ENCODE measurements at places on chromosomes 3 and 15.

- DNase-seq: no peak
Measured at GRCh38 chr3:111846039-111846438, 13.0 kb upstream of the PHLDB2 start.

GRCh38 chr3:99776516-99777209 lies 41.0 kb upstream of the CMSS1 start:
- no peak for DNase-seq

DNA sequence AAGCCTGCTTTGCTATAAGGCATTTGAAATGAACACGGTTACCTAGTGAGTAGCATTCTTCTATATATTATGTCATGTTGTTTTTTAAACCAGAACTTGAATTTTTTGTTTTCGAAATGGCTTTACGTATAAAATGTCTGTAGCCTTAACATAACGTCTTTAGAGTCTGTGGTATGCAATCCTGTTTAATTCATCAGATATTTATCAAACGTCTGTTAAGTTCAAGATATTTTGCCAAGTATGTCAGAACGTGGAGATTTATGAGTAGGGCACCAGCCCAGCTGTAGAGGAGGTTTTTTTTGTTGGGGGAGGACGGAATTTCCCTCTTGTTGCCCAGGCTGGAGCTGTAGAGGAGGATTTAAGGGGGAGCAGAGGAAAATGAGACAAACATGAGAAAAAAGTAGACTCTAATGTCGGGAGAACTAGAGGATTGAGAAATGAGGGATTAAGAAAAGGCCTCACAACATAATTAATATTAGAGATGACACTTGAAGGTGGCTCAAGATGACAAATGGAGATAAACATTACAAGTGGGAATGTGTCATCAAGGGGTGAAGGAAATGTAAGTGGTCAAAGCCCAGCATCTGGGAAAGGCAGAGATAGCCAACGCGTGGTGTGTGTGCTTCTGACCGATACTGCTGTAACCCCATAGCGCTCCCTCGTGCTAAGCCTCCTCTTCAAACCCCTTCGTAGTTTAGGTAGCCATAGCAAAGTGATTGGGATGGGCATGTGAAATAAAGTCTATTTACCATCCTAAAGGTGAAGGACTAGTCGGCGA lies 154.0 kb upstream of the GOLGA6L4 start:
- no peak for DNase-seq

DNA sequence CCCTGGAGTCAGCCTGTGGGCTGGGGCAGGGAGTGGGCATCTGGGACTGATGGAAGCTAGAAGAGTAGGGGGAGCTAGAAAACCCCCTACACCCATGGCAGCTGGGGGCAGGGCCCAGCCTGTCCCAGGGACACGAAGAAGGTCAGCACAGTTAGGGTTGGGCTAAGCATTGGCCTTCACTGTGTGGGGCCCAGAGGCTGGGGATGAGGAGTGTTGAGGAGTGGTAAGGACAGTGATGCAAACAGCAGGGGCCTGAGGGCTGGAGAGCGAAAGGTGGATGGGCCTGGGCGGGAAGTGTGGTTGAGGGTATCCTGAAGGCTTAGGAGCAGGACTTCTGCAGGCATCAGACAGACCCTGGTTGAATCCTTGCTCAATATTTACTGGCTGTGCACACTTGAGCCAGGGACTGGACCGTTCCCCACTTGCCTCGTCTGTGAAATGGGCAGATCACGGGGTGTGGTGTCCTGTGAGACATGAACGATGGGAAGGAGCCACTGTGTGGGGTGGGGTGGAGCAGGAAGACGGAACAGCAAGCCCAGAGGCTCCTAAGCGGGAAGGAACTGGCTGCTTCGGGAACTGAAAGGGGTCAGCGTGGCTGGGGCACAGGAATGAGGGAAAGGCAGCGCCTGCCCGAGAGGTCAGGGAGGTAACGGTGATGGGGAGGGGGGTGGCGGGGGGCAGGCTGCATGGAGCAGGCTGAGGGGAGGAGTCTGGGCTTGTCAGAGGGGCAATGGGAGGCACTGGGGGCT lies 7.3 kb downstream of the PRKCD start:
- no peak for DNase-seq

DNA sequence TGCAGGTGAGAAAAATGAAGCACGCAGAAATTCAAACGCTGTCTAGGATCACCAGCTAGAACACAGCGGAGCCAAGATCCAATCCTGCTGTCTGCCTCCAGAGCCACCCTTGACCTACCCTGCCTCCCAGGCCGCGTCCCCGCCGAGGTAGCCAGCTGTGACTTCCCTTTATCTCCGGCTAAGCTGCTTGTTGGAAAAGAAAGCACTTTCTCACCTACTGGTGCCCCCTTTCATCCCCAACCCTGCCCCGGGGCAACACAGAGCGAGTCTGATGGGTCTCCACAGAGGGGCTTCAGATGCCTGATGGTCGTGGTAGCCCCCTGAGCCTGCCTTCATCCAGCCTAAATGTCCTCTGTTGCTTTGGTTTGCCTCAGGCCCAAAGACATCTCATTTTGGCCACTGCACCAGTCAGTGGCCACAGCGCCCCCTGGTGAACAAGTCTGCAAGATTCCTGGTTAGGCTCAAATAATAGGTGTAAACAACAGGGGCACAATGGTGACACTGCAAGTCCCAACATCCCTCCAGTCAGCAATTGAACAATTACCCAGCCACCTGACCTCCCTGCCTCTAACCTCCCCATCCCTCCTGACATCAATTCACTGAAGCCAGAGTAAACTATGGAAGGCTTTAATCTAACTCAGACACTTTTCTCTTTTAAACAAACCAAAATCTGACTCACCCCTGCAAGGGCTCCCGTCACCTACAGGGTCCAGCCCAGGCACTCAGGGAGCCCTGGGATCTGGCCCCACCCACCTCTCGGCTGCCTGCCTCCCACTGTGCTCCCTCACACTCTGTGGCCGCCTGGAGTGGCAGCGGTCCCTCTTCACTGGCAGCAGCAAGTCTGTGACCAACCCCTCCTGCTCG lies 27.3 kb upstream of the BCL2L10 start:
- peak; percentile 13 for DNase-seq

DNA sequence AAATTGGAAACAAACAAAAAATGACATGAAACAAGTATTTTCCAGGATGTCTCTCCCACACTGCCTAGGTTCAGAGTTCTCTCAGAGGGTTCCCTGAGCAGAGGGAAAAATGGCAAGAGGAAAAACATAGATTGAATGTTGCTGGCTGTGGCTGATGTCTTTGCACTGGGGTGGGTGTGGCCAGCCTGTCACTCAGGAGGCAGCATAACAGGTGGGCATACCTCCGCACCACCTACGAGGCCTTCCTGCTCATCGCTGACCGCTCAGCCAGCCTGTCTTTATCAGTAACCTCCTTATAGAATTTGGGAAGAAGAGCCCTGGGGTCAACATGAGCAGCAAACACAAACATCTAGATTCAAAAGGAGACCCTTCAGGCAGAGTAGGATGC lies 216.6 kb upstream of the UMPS start:
- no peak for DNase-seq

- no peak for DNase-seq
Measured at GRCh38 chr3:44680921-44681455, 31.5 kb upstream of the ZNF502 start.

- no peak for DNase-seq
Measured at GRCh38 chr15:85871545-85871944, 76.8 kb upstream of the KLHL25 start.

- DNase-seq: no peak
Measured at GRCh38 chr3:85483986-85484385, 525.2 kb downstream of the CADM2 start.

DNA sequence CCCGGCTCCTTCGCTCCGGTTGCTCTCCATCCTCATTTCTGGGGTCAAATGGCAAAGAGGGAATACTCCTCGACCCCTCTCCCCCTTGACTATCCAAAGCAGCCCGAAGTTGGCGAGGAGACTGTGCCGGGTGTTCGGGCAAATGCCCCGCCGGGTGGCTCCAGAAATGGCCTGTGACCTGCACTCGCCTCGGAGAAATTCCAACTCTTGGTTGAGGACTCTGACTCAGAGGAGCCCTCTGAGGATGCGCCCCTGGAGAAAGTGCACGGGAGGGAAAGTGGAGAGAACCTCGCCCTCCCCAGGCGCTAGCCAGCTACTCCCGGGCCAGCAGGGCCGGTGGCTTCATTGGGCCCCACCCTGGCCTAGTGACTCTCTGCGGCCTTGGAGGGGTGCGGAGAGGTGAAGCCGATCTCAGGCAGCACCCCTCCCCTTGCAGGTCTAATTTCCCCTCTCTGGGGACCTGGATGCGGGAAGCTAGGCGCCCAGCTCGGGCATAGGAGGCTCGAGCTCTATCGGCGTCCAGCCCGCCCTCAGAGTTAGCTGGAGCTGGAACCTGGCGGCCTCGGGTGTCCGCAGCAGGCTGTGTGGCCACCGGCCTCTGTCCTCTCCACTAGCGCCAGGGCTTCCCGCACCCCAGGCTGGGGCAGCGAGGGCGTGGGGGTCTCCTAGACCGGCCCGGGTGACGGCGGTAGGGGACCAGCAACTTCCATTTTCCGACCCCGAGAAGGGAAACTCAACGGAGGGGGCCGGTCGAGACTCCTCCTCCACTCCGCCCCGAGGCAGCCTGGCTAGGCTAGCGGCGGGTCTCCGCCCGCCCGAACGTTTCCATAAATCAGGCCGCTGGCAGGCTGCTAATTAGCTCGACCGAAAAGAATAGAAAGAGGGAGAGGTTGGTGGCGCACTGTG lies 29.4 kb downstream of the NR2F2 start:
- no peak for DNase-seq

DNA sequence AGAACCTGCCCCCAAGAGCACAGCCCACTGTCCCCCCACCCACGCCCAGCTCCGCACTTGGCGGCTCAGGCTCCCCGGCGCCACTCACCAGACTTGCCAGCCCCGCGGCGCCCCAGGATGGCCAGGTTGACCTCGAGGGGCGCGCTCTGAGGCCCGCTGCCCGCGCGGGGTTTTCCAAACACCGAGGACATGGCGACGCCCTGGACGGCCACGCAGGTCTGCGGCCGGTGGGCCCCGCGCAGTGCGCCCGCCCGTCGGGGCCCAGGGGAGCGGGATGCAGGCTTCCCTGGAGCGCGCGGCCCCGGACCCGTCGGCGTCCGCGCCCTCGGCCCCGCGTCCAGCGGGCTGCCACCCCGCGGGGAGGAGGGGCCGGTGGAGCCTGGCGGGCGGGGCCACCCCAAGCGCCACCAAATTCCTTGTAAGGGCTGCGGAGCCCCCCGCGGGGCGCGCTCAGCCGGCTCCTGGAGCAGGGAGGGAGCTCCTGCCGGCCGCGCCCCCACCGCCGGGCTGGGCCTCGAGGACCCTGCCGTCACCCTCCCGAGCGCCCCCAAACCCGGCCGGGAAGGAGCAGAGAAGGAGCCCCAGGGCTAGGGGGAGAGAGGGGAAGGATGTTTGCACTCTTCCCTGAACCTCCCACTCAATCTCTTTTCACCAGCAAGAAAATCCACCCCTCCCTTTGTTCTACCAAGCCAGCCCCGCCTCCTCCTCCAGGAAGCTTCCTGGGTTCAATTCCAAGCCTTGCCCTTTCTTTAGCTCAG lies at the start of gene RASL12:
Gene RASL12 (minus strand): TSS at position 347 of the 758 bp plus-strand sequence. CDS start 156 bp downstream, at position 191.
- DNase-seq: no peak

GRCh38 chr3:64958199-64958843 lies 270.5 kb upstream of the ADAMTS9 start:
- DNase-seq: no peak

- DNase-seq: no peak
Measured at GRCh38 chr3:34200576-34200975, 402.1 kb downstream of the PDCD6IP start.

- DNase-seq: no peak
Measured at GRCh38 chr3:171812811-171813210, 2.5 kb upstream of the PLD1 start.

GRCh38 chr15:60477164-60477563 lies 1.8 kb downstream of the ICE2 start:
- DNase-seq: no peak

- no peak for DNase-seq
Measured at GRCh38 chr15:56353119-56353518, 12.1 kb upstream of the TEX9 start.

- DNase-seq: no peak
Measured at GRCh38 chr15:49164865-49165264, 5.2 kb upstream of the GALK2 start.

DNA sequence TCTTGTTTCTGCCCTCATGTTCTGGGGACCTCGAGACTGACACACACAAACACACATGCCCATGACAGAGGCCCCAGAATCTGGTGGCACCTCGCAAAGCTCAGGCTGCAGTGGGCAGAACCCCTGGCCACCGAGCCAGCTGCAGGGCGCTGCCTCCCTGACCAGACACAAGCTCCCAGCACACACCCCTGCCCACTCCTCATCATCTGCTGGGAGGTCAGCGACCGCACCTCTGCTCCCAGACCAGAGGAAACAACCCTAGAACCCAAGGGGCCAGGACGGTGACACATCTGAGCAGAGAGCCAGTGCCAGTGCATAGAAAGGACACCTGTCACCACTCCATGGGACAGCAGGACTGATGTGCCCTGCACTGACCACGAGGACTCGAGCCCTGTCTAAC lies 43.2 kb downstream of the HMCES start:
- DNase-seq: no peak

DNA sequence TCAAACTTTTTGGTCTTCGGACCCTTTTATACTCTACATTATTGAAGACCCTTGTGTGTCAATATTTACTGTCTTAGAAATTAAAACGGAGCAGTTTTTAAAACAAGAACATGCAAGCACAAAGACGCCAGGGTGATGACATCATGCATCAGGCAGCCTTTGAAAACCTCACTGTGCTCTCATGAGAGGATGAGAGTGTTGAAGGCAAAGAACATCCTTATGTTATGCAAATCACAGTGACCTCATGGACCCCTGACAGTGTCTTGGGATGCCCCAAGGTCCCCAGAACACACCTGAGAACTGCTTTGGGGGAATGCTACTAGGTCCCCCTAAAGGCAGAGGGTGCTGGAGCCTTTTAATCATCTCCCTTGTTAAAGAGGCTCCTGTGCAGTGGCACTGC lies 51.6 kb downstream of the CHDH start:
- no peak for DNase-seq

DNA sequence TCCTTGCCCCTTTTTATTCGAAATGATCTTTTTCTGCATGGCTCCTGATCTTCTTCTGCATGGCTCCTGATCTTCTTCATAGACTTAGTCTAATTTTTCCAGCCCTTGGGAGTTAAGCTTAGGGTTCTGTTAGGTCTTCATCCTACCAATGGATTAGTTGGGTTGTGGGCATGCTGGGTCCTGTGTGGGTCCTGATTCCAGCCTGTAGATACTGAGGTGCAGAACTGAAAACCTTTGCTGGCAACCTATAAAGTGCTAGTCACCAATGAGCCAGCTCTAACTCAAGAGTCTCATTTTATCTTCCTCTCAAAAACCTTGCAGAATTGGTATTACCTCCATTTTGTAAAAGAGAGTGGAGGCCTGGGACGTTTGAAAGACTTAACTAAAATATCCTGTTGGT lies 229.2 kb downstream of the CLSTN2 start:
- DNase-seq: no peak

Measured in stimulated activated CD8-positive, alpha-beta memory T cell treated with anti-CD3 and anti-CD28 coated beads, Interleukin-7, amount 100 ng/mL, for 1 hour (primary cell).